ENCODE measurements at places on chromosomes 7 and 10.

DNA sequence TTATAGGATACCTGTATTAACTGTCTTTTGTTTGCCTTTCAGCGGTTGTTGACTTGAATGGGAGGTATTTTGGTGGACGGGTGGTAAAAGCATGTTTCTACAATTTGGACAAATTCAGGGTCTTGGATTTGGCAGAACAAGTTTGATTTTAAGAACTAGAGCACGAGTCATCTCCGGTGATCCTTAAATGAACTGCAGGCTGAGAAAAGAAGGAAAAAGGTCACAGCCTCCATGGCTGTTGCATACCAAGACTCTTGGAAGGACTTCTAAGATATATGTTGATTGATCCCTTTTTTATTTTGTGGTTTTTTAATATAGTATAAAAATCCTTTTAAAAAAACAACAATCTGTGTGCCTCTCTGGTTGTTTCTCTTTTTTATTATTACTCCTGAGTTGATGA lies 26.6 kb downstream of the RBM17 start:
- DNase-seq: no peak

DNA sequence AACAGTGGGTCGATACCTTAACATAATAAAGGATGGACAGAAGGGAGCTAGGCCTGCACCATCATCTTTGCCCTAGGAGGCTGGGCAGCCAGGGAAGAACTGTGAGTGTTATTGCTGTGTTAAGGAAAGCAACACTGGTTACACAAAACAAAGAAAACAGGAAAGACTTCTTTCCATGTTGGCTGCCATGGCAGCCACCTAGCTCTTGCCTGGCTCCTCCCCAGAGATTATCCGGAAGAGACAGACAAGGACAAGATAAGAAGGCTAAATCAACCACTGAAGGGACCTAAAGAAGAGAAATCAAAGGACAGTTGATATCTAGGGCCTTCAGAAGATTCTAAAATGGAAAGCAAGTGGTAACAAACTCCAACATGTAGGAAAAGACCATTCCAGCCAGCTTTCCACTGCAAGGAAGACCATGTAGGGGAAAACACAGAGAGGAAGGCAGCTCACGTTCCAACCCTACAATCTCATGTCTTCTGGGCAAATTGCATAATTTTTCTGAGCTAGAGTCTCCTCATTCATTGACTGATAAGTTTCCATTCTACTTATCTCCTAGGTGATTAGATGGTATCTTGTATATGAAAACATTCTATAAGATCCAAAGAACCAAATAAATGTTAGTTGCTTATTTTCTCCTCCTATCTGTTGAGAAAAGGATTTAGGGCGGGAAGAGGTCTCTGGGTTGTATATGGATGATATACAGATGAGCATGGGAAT lies 51.2 kb downstream of the SP8 start:
- DNase-seq: no peak

DNA sequence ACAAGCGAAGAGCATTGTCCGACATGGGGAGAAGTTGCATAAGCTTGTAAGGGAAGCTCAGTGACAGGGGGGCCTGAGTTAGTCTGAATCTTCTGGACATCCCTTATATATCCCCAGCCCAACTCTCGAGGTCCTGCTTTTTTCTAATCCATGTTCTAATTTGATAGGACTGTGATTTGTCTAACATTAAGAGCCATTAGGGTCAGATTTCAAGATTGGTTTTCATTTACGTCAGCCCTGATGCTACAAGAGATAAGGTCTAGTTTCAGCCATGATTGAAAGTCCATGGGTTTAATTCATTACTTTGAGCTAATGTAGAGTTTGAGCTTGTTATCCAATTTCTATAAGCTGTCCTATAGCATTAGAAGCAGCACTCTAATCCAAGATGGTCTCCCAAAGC lies 20.3 kb downstream of the TLX1 start:
- no peak for DNase-seq

DNA sequence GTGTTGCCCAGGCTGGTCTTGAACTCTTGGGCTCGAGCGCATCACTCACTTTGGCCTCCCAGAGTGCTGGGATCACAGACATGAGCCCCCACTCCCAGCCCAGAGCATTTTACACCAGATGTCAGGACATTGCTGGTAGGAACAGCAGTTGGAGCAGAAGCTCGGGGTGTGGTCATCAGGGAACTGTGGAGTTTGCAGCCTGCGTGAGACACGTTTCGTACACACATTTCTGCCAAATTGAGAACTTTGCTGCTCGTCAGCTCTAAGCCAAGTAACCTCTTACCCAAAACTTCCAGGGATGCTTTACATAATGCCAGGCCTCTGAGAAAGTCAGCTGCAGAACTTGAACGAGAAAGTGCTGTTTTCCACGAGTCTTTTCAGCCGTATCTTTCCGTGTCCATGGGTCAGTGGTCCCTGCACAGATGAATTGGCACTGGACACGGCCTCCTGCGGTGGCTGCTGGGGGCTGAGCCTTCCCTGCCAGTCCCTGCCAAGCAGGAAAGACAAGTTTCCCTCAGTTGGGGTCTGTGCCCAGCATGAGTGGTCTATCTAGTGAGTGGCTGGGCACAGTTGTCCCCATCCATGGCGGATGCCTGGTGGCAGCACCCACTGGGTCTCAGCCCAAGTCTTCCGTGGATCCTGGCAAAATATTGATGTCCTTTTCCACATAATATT lies 54.4 kb downstream of the DNAJB6 start:
- no peak for DNase-seq

- no peak for DNase-seq
Measured at GRCh38 chr10:2679646-2680045, 387.7 kb upstream of the PFKP start.

DNA sequence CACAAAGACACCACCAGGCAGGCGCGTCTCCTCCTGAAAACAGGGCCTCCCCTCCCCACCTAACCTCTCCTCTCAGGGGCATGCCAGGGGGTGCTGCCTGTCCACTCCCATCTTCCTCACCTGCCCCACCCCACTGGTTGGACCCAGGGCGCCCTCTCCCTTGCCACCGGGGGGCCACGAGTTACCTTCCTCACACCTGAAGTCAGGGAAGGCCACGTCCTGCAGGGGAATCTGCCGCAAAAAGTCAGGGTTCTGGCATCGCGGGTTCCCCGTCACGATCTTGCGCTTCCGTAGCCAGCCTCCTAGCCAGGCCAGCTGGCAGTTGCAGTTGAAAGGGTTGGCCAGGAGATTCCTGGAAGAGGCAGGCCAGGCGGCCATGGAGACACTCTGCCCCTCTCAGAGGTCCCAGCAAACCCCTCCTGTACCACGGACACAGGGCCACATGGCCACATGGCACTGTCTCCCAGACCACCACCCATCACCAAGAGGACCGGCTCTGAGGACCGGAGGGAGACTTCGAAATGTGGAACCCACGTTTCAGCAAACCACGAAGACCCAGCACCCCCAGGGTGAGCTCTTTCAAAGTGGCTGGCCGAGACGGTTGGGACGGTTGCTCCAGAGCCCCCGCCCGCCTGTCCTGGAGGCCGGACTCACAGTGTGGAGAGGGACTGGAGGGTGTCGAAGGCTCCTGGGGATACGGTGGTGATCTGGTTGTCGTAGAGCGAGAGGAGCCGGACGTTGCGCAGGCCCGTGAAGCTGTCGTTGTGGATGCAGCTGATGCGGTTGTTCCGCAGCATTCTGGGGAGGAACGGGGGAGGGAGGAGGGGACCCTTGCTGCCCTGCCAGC lies 142.8 kb downstream of the SLIT1 start:
- DNase-seq: no peak

DNA sequence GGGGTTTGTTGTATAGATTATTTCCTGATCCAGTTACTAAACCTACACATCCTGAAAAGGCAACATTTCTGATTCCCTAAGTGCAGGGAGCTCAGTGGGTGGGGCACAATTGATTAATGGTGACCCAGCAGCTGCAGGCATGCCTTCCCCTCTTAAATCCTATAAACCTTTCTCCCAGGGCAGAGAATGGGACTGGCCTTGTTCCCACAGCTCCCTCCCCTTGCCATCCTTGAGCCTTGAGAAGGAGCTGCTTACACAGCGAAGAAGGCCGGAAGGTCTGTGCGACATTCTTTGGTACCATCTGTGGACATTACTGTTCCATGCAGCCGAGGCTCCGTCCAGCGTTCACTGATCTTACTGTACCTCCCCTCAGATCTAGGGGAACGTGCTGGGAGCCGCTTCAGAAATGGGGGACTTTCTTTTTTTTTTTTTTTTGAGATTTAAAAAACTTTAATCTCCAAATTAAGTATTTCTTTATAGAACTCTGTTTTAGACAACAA lies 14.3 kb downstream of the KLF6 start:
- no peak for DNase-seq

DNA sequence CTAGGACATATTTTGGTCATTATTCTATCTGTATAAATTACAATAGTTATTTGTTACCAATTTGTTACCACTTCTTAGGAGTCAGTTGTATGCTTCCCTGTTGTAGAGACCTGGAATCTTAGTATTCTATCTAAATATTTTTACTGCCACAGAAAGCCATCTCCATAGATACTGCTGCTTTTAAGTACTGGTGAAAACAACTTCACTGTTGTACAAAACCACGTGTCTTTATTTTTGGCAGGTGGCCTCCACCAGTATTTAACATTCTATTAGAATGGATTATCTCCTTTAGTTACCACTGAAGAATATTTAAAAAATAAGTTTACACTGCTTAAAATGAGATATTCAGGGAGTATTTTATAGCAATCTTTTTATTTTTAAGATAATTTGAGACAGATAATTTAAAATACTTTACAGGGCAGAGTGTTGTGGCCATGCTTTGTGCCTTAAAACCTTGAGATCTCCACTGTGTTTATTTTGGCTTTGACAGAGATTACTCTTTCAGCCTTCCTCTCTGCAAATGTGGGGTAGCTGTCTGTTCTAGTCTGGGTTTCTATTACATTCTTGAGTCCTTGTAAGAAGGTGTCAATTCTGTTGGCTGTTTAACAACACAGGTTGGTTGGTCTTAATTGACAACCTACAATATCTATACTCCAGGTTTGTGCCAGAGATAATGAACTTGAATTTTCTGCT lies 185.6 kb downstream of the LRRC4 start:
- DNase-seq: no peak

DNA sequence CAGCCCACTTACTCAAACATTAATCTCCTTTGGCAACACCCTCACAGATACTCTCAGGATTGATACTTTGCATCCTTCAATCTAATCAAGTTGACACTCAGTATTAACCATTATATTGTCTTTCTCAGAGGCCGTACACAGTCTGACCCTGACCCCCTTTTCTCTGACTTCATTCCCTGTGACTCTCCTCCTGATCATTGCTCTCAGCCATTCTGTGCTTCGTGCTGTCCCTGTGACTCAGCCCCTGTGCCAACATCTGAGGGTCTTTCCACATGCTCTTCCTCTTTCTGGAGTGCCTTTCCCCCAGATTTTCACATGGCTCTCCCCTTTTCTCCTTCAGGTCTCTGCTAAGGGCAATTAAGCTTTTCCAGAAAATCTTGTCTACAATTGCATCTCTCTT lies 289.0 kb upstream of the PHYHIPL start:
- DNase-seq: no peak

DNA sequence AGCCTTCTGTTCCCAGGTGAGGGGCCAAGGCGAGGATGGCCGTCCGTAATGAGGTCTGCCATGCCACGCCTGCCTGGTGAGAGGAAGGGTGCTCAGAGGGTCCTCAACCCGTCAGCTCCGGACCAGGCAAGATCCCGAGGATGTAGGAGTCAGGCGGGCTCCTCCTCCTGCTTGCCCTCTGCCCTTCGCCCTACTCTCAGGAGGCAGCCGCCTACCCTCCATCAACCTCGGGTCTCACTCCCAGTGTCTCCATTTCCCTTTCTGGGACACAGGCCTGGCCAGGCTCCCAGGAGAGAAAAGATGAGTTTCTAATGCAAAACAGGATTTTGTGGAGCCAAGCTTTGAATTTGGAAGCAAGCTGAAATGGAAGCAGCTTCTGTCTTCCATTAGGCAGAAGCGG lies 184.0 kb downstream of the PTPN20 start:
- no peak for DNase-seq

DNA sequence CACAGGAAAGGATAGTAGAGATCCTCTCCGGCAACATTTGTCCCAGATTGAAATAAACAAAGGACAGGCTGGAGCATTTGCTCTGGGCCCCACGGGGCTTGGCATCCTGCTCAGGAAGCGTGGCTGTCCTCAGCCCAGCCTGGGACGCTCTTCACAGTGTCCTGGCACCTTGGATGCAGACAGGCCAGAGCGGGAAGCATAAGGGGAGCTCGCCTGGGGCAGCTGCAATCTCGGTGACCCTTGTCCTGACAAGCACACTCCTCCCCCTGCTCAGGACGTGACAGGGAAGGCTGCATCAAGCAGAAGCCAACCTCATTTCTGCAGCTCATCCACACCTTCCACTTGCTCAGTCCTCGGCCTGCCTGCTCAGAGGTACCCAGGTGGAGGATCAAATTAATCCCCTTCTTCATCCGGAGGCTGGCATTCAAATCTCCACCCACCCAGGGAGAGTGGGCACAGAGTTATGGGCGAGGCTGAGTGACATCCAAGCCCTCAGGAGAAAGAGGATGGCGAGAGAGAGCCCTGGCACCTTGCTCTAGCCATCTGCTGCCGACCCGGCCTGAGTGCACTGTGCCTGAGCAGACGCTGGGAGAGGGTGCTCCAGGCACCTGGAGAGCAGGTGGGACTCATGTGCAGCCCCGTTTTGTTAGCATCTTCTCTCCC lies 47.6 kb downstream of the ABRAXAS2 start:
- DNase-seq: no peak

DNA sequence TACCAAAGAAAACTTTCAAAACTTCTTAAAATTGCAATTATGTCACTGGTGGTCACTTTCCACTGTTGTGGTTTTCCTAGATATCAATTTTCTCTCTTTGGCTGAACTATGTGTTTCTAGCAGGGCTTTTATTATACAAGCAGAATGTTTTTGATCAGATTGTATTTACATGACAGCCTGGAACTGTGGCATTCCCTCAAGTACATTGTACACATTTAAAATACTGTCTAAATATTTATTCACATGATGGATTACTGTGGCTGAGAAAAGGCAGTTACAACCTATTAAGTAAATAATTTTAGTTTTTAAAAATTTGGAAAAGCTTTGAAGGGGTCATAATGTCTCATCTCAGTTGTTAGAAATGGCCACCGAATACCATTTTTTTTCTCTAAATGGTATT lies 231.9 kb upstream of the PPP1R3A start:
- no peak for DNase-seq

- no peak for DNase-seq
Measured at GRCh38 chr7:68977385-68978055, 620.8 kb upstream of the AUTS2 start.

DNA sequence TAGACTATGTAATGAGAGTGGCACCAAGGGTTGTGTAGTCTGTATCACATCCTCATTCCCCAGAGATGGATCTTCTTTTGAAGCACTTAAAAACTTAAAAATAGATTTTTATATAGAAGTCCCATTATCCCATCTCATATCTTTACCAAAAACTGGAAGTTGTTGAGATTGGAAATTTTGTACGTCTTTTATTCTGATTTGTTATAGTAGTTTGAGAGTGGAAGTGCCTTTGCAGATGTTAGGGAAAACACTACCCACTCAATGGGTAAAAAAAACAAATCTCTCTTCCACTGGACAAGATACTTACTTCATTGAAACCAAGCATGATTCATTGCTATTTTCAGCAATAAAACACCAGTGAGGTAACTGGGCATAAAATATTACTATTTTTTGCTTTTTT lies 184.4 kb downstream of the MACC1 start:
- DNase-seq: no peak
